ENCODE measurements at places on chromosomes 4 and X.
A peak's percentile ranks its signal among the peaks of the same experiment; 100 is the strongest.

DNA sequence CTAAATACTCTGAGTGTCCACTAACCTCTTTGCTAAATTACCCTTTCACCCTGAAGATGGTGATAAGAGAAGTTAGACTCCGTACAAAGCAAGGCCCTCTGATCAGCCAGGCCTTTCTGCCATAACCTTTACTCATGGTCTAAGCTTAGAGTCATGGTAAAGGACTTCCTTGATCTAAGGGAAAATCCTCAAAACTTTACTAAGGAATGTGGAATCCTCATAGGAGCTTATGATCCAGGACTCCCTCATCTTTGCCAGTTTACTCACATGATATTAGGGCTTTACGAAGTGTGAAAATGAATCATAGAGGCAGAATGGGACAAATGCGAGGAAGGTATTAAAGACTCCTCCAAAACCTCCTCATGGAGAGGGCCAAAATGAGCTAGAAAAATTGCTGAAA is 7.9 kb upstream of the FAM13A start:
- no peak for DNase-seq

DNA sequence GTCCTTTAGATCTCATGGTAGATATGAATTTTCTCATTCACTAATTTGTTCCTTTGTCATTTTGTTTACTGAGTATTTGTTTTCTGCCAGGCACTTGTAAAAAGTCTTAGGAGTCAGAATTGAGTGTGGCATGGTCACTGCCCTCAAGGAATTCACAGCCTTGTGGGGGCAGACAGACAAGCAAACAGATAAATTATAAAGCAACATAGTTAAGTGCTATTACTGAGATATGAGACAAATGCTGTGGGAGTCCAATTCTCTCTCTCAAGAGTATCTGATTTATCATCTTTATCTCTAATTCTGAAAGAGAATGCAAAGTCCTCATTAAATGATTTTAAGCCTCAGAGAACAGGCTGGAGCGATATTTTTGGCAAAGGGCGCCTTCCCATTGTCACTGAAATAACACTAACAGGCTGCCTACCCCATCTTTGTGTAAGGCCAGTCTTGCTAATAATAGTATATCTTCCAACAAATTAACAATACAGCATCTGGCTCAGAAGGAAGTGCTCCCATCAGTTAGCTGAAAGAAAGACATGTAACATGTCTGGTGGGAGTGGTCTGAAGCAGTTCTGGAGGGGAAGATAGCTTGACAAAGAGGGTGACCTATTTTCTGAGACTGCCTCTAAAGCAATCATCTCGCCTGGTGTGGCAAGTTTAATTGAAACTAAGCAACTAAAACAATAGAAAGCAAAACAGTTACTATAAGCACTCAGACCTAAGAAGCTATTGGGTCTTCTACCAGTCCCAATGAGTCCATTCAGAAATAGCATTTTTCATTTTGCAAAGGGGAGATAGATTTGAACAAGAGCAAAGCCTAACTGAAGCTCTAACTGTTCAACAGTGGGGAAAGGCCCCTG is 61.5 kb upstream of the AMOT start:
- DNase-seq = no peak

- DNase-seq = no peak
Observed at GRCh38 chr4:159604781-159605180, 501.9 kb downstream of the RAPGEF2 start.

GRCh38 chr4:67234296-67234695 is 311.0 kb downstream of the CENPC start:
- no peak for DNase-seq

DNA sequence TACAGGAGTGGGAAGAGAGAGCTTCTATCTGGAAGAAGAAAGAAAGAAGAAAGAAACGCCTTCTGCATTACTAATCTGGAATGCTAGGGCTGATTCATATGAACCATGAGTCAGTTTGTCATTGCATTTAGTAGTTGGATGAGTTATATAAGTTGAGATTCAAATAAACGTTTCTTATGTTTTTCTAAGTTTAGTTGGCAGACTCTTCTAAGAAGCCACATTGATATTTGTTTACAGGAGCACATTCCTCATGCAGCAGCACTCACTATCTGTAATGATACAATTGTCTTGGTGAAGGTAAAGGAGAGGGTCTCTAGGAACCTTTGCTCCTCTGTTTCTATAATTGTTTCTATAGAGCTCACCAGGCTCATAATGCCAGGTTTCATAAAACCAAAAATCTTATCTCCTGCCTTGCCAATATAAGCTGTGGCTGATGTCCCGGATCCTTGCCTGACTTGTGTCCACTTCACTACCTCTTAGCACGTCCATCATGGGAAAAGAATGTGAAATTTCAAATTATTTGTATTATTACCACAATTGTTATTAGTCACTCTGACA is 39.5 kb downstream of the HOPX start:
- DNase-seq = no peak

- DNase-seq = no peak
Observed at GRCh38 chr4:133668061-133668851, 519.2 kb downstream of the PCDH10 start.

- DNase-seq = no peak
Observed at GRCh38 chr4:151537687-151538086, 128.7 kb downstream of the FHIP1A start.

DNA sequence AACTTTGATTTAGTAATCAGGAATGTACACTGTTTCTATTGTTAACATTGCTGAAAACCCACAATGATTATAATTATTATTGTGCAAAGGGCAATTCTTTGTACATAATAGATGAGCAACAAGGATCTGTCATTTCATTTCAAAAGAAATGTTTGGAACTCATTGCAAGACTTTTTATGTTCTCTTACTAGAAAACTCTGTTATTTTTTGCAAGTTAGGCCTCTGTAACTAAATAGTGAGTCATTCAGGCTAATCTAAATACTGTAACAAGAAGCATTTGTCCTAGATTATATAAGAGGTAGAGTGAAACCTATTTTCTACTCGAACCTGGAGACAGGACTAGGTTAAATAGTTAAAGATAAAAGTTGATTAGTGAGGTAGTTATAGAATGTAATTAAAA is 93.2 kb upstream of the FAM47B start:
- no peak for DNase-seq

- DNase-seq = no peak
Observed at GRCh38 chr4:122787940-122788339, 38.7 kb upstream of the FGF2 start.

GRCh38 chr4:147192679-147193078 is 247.0 kb upstream of the TTC29 start:
- no peak for DNase-seq

- peak; percentile 54 for DNase-seq
Observed at GRCh38 chrX:132489578-132490419, 961 bp upstream of the MBNL3 start.

DNA sequence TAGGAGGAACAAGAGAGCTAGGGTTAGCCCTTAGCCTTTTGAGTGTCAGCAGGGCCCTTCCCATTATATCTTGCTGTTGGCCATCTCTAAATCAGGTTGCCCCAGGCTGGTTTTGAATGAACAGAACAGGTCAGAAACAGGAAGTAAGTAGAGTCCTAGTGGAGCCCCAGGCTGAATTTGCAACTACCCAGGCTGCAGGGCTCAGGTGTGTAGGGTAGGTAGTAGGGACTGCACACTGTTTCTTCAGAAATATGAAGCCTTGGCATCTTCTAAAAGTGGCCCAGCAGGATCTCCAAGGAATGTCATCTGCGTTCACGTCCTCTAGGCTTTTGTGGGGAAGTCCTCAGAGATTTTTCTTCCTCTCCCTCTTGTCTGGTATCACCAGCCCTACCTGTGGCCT is 90.2 kb downstream of the ADGRG4 start:
- no peak for DNase-seq

- no peak for DNase-seq
Observed at GRCh38 chrX:53316860-53317237, 35.5 kb upstream of the IQSEC2 start.

DNA sequence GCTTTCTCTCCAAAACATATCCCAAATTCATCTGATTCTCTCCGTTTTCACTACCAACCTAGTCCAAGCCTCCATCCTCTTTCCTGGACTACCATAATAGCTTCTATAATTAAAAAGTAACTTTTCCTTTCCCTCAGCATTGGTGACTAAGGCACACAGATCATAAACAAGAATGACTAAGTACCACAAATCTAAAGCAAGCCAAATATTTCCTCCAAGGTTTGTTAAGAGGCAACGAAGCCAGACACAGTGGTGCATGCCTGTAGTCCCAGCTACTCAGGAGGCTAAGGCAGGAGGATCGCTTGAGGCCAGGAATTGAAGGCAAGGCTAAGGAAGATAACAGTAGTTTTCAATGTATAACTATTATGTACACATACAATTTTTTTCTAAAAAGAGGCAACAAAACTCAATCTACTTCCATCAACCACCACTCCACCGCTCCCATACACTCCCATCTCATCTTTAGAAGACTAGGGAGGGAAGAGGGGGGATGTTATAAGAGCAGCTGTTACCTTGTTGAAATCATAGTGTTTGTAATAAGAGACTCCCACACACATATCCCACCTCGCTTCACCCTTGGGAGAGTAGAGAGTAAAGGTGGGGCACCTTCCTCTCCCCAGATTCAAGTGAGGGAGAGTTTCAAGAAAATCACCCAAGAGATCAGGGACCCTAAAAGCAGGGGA is 4.2 kb upstream of the JCHAIN start:
- DNase-seq = no peak

- no peak for DNase-seq
Observed at GRCh38 chr4:85127653-85128052, 161.2 kb upstream of the WDFY3 start.

DNA sequence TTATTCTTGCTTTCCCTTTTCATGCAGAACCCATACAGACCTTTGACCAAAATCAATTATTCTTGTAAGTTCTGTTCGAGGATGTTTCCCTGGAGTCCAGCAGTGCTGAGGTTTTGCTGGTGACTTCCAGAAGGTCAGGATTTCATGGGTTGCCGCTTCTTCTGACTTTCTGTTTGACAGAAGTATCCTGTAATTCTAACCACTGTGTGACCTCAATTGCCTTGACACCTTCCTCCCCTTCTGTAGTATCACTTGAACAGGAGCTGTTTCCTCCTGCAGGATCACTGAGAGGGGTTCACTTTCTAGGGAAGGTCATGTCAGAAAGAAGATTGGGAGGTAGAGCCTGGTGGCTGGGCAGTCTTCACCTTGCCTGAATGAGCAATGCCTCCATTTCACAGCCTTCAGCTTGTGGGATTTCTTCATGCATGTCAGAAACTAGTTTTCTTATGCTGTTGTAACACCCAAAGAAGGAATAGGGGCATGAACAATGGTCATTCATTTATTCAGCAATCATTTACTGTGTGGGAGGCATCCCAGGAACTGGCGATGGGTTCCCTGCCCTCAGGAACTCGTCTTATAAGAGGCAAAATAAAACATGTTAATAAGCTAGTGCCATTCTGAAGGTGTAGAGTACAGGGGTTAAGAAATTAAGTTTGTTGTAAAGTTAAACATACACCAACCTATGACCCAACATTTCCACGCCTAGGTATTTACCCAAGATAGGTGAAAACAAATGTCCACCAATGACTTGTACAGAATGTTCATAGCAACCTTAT is 205.9 kb downstream of the SOWAHB start:
- DNase-seq = no peak

GRCh38 chrX:72467135-72467534 is 105.5 kb downstream of the HDAC8 start:
- DNase-seq = no peak

- DNase-seq = no peak
Observed at GRCh38 chr4:185202984-185203485, 765 bp downstream of the CFAP97 start.

- DNase-seq = no peak
Observed at GRCh38 chr4:122541996-122542395, 78.9 kb downstream of the IL21 start.

DNA sequence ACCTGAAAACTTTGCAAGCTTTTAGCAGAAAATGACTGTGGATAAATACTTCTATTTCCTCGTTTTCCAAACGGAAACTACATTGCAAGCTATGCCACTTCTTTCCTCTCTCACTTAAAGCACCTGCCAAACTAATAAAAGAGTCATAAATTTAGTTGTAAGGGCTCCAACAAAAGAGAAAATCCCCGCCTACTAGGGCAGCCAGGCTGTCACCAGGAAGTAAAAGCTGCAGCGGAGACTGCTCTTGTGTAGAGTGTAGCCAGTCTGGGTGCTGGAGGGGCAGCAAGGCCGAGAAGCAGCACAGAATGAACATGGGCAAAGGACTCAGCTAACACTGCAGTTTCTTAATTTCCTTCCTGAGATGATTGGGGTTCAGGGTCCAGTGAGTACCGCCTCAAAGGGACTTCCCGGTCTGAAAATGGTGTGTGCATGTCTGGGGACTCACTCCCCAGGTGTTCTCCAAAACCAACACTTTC is 89.3 kb upstream of the MAML3 start:
- no peak for DNase-seq

GRCh38 chr4:87872028-87872427 is 39.3 kb downstream of the MEPE start:
- DNase-seq = no peak

GRCh38 chrX:74656079-74656745 is 41.8 kb upstream of the RLIM start:
- DNase-seq = no peak

DNA sequence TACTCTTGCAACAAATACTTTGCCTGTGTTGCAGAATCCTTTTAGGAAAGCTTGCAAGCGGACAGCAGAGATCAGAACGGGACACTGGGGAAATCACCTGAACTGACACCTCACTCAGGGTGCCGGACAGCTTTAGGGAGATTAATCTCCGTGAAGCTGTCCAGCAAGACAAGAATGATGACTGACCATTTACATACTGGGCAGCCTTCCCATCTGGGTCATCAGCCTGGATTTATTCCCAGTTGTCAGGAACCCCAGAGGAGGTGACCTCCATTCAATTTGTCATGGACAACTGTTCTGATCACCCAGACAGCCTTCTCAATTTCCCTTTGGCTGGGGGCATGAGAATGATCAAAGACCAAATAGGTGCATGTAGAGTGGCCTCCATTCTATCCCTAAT is 93.0 kb upstream of the EGFL6 start:
- DNase-seq = no peak

GRCh38 chr4:80065601-80066000 is 7.4 kb downstream of the ANTXR2 start:
- no peak for DNase-seq

- DNase-seq = no peak
Observed at GRCh38 chrX:87067795-87068369, 449.7 kb upstream of the KLHL4 start.
